ENCODE measurements at places on chromosomes 12 and 14. TPM values are rescaled to one million over a fixed set of nuclear protein-coding genes. Genes with fewer than 3 reads are reported as not detected.

GRCh38 chr12:19683178-19683927 lies 244.1 kb downstream of the AEBP2 start:
- H3K4me3 ChIP-seq = no peak overlapping the region
- H3K27me3 ChIP-seq = no peaks in the 10 kb centered on the region
- no peaks in the 10 kb centered on the region for H3K4me1 ChIP-seq
- H3K27ac ChIP-seq = no peak overlapping the region

GRCh38 chr12:112589275-112589674 lies 170.5 kb downstream of the PTPN11 start:
- no peak overlapping the region for H3K27ac ChIP-seq
- H3K4me1 ChIP-seq = no peaks in the 10 kb centered on the region
- H3K4me3 ChIP-seq = no peak overlapping the region
- peaks cover 4% of the 10 kb centered on the region for H3K27me3 ChIP-seq
- no peaks in the 10 kb centered on the region for H3K36me3 ChIP-seq

Gene VDR
- 3.0 TPM for total RNA-seq

Gene NPFF
- total RNA-seq = not detected

DNA sequence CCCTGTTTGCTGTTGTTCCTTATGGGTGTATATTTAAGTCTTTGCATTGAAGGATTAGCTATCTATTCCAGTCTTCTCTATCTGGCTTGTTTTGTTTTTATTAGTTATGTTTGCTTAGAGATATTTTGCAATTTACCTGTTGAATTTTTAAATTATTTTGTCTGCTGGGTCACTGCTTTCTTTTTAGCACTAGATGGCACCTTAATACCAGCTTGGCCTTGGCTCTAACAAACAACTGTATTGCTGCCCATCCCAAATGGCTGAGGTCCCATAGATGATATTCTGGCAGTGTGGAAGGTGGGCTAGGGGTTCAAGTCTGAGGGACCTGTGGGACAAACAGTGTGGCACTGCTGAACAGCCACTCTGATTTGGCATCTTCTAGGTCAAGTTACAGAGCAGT lies 144.0 kb upstream of the FBXO33 start:
- no peak for DNase-seq
- no peaks in the 10 kb centered on the region for H3K36me3 ChIP-seq
- no peaks in the 10 kb centered on the region for H3K4me1 ChIP-seq
- H3K27me3 ChIP-seq = no peaks in the 10 kb centered on the region
- H3K4me3 ChIP-seq = no peak overlapping the region

Gene CNIH1
- 83.7 TPM for total RNA-seq

Measured in Panc1 (cell line).